Inflammatory macrophage treated with lipopolysaccharide for 1 hour (primary cell): ENCODE measurements at places on chromosomes 16 and 17.

- DNase-seq, result no peak
These were observed at the start of gene P2RX5 for GRCh38 chr17:3695723-3696411. Gene P2RX5, minus strand, starts transcription at chr17:3696155. Its CDS starts 150 bp downstream, at chr17:3696005.

DNA sequence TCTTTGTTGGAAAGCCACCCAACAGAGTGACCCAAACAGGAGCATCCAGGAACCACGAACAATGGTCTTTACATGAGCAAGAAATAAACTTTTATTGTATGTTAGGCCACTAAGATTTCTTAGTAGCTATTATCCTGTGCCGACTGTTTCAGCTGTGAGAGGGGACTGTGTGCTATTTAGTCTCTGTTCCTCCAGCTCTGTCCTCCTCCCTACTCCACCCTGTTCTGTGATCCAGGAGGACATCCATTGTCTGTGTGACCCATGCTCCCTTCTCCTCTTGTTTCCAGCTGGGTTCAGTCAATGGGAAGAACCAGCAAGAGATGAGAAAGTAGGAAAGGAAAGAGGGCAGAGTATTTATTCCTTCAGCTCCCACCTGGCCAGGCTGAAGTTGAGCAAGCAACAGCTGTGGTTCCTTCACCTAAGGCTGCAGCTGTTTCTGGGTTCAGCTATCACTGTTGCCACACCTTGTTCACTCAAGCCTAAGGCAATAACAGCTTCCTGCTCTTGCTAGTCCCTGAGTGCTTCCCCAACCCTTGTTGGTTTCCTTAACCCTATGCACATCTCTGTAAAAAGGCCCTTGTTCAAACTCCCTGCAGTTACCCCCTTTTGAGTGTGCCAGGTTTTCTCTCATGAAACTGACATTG lies 14.9 kb upstream of the B4GALNT2 start:
- DNase-seq, result no peak

DNA sequence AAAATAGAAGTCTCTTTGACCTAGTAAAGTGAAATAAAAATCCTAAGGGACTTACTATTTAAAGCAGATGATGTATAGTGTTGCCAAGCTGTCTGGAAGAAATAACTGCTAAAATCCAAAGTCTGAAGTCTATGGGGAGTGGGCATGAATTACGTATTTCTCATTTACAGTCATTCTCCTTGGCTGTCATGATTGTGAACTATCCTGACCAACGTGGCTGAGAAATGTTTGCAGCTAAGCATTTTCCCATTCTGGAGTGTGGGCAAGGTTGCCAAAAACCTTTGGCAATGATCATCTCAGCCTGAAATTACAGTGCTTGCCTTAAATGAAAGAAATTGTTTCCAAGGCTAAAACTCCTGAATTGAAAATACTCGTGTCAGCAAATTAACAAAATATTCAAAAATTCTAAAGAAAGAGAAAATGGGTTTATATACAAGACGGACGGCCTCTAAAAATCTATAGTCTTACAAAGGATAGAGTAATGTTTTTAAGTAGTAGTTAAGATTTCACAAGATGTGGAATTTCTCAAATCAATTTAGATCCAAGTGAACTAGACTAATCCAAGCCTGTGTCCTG lies 77.0 kb downstream of the CACNG1 start:
- DNase-seq, result no peak

- DNase-seq, result no peak
These were observed 145.7 kb downstream of the RBFOX3 start for GRCh38 chr17:79465011-79465680.

- no peak for DNase-seq
These were observed 24.1 kb downstream of the ANKFN1 start for GRCh38 chr17:56177361-56177760.

DNA sequence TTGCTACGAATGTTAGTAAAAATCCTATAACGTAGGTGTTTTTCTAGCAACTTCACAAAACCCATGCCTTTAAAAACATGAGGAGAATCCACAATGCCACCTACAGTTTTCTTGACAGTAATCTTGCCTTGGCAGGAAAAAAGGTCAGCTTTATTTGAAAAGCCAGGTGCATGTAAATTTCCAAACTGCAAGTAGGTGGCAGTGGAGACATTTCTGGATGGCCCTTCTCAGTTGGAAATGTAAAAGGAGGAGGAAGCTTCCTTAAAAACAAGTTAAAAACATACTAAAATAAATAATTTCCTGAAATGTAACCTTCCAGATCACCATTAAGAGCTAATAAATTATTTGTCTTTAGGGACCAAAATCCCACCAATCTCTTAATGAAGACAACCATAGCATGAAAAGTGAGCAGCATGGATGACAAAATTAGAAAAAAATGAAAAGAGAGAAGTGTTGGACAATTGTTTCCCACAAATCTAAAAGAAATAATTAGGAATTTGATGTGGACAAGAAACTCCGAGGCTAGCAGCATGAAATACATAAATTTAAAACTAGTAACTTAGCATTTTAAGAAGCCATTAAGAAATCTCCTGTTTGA lies 152.2 kb downstream of the SNX11 start:
- DNase-seq, result no peak

GRCh38 chr17:67068999-67069398 lies 24.6 kb downstream of the CACNG1 start:
- no peak for DNase-seq
